ENCODE measurements at places on chromosomes 5 and 9. TPM values are rescaled to one million over a fixed set of nuclear protein-coding genes. Genes with fewer than 3 reads are reported as not detected.

The LCP2 gene
- 7.3 TPM for total RNA-seq

The TNC gene
- total RNA-seq = 6.3 TPM

- H3K4me3 ChIP-seq = peak overlapping the region; percentile 74
- H3K36me3 ChIP-seq = no peaks in the 10 kb centered on the region
- H3K27me3 ChIP-seq = no peaks in the 10 kb centered on the region
- peak overlapping the region; percentile 81 for H3K27ac ChIP-seq
Measured at GRCh38 chr9:6007058-6007769, 8.2 kb downstream of the RANBP6 start.

DNA sequence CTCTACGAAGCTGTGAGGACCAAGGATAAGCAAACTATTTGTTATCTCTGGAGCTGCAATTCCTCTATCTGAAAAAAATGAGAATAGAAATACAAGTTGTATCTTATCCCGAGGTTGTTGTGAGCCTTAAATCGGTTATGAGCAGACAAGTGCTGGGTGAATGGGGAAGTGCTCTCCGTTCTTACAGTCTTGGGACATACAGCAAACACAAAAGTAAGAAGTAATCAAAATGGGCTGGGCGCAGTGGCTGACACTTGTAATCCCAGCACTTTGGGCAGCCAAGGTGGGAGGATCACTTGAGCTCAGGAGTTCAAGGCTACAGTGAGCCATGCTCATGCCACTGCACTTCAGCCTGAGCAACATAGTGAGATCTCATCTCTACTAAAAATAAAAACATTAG lies 31.7 kb downstream of the ITK start:
- no peak overlapping the region for H3K27ac ChIP-seq
- no peaks in the 10 kb centered on the region for H3K4me1 ChIP-seq
- no peak overlapping the region for H3K4me3 ChIP-seq
- no peaks in the 10 kb centered on the region for H3K36me3 ChIP-seq
- DNase-seq = no peak
- H3K27me3 ChIP-seq = no peaks in the 10 kb centered on the region

GRCh38 chr9:70534061-70534460 lies 119.6 kb upstream of the KLF9 start:
- no peaks in the 10 kb centered on the region for H3K36me3 ChIP-seq
- H3K27me3 ChIP-seq = no peaks in the 10 kb centered on the region
- H3K4me1 ChIP-seq = no peaks in the 10 kb centered on the region
- H3K27ac ChIP-seq = no peak overlapping the region
- H3K4me3 ChIP-seq = no peak overlapping the region
- no peak for DNase-seq

DNA sequence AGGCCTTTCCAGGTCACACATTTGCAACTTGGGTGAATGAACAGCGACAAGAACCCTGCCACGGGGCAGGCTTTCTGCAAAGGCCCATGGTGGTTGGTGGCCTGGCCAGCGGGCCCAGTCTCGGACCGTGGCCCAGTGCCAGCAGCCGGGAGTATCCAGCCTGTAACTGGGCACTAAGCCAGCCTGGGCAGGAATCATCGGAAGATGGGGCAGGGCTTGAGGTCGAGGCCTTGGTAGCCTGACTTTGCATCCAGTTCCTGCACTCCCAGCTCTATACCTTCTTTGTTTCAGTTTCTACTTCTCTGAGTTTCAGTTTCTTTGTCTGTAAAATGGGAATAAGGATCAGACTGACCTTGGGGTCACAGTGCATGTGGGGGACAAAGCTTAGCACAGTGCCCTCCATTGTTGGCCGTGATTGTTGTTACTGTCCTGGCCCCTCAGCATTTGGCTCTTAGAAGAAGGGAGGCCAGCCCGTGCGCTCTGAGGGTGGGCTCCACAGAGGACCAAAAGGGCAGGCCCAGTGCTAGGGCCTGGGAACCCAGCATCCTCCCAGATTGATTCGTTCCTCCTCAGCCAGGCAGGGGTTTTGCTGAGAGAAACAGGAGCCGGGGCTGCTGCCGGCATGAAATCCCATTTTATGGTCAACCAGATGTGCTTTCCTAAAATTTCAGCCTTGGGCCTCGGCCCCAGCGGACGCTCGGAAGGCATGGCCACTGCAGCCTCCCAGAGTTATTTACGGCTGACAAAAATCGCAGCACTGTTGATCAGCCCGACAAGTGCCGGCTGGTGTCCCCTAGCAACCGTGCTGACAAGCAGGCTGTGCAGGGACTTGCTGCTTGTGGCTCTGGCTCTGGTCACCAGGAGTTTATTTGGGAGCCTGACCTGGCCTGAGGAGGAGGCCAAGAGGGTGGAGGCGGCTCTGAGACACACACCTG lies 43.6 kb downstream of the JADE2 start:
- no peaks in the 10 kb centered on the region for H3K27me3 ChIP-seq
- peaks cover 13% of the 10 kb centered on the region for H3K4me1 ChIP-seq
- no peak for DNase-seq
- peak overlapping the region; percentile 60 for H3K27ac ChIP-seq

DNA sequence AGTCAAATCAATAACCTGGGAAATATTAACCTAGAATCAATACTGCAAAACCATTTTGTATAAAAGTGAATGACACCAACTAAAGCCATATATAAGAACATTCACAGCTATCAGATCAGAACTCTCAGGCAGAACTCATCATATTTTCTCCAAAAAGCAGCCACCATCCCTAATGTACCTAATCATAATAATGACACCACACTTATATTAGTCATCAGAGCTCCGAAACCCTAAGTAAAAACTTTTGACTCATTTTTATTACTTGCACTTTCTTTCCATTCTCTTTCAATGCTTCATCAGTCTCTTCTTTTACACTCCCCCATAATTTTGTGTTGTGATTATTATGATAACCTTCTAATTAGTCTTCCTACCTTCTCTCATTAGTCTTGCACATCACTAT lies 45.3 kb downstream of the INSL6 start:
- no peak overlapping the region for H3K4me3 ChIP-seq
- peaks cover 2% of the 10 kb centered on the region for H3K36me3 ChIP-seq
- H3K27ac ChIP-seq = no peak overlapping the region
- DNase-seq = no peak
- no peaks in the 10 kb centered on the region for H3K4me1 ChIP-seq

DNA sequence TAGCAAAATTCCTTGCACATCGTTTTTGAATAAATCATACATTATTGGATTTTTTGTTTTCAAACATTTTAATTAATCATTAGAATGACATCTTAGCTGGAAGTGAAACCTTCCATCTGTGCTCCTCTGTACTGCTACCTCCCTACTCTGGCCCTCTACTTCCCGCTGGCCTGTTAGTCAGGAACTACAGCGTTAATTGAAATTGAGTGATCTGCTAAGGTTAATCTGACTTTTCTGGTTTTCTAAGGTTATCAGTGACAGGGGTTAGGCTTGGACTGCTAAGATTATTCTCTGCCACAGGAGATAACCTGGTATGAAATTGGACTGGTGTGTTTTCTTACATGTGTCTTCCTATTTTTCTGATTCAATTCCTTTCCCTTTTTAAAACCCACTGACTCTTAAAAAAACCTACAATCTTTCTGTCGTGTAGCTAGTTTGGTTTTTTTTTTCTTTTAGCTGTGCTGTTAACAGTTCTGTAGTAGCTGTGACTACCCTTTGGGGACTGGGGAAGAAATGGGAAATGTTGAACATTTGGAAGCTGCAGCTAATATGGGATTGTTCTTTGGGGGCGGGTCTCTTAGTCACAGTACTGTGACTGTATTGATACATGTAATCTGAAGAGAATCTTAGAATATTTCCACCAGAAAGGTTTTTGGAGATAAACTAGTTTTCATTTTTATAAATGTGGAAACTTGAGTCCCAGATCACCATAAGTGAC lies 4.6 kb downstream of the KIF2A start:
- no peak for DNase-seq
- peaks cover 11% of the 10 kb centered on the region for H3K4me1 ChIP-seq
- H3K4me3 ChIP-seq = no peak overlapping the region
- no peak overlapping the region for H3K27ac ChIP-seq
- no peaks in the 10 kb centered on the region for H3K27me3 ChIP-seq

- H3K36me3 ChIP-seq = no peaks in the 10 kb centered on the region
- H3K4me1 ChIP-seq = no peaks in the 10 kb centered on the region
- H3K4me3 ChIP-seq = no peak overlapping the region
- H3K27ac ChIP-seq = no peak overlapping the region
- H3K27me3 ChIP-seq = no peaks in the 10 kb centered on the region
Measured at GRCh38 chr5:103373597-103374472, 115.3 kb downstream of the MACIR start.

- H3K4me3 ChIP-seq = no peak overlapping the region
- DNase-seq = no peak
- H3K27me3 ChIP-seq = no peaks in the 10 kb centered on the region
- H3K4me1 ChIP-seq = no peaks in the 10 kb centered on the region
- no peaks in the 10 kb centered on the region for H3K36me3 ChIP-seq
- no peak overlapping the region for H3K27ac ChIP-seq
Measured at GRCh38 chr9:27337236-27337635, 40.3 kb upstream of the EQTN start.

DNA sequence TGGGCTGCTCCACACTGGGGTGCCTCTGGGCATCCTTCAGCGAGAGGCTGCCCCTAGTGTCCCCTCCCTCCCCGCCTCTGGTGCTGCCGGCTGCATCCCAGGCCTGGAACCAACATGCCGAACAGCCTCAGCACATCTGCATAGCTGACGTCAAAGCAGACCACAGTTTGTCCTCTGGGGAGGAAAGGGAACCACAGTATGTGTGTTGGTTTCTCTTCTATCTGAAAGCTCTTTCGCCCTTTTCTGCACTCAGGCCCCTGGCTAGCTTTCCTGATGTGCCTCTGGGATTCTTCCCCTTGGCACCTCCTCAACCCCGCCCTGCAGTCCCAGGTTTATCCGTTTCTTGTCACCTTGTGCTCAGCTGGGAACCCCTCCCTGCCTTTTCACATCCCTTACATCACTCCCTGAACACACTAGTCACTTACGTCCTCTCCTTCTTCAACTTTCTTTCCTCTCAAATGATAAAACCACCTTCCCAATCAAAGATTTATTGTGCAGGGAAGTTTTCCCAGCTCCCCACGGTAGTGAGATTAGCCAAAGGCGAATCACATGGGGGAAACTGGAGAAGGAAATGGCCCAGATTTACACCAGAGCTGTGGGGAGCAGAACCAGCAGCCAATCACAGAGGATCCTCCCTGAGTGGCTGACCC lies 35.5 kb upstream of the B4GALT1 start:
- DNase-seq = no peak
- no peak overlapping the region for H3K27ac ChIP-seq
- no peaks in the 10 kb centered on the region for H3K27me3 ChIP-seq
- no peaks in the 10 kb centered on the region for H3K36me3 ChIP-seq
- no peaks in the 10 kb centered on the region for H3K4me1 ChIP-seq

The PCDHB8 gene
- total RNA-seq = 0.08 TPM
